Retina (tissue), 1 donor: ENCODE measurements at places on chromosomes 12 and 14.

- no peak for DNase-seq
These were observed 100.5 kb downstream of the SPTSSA start for GRCh38 chr14:34361504-34362011.

DNA sequence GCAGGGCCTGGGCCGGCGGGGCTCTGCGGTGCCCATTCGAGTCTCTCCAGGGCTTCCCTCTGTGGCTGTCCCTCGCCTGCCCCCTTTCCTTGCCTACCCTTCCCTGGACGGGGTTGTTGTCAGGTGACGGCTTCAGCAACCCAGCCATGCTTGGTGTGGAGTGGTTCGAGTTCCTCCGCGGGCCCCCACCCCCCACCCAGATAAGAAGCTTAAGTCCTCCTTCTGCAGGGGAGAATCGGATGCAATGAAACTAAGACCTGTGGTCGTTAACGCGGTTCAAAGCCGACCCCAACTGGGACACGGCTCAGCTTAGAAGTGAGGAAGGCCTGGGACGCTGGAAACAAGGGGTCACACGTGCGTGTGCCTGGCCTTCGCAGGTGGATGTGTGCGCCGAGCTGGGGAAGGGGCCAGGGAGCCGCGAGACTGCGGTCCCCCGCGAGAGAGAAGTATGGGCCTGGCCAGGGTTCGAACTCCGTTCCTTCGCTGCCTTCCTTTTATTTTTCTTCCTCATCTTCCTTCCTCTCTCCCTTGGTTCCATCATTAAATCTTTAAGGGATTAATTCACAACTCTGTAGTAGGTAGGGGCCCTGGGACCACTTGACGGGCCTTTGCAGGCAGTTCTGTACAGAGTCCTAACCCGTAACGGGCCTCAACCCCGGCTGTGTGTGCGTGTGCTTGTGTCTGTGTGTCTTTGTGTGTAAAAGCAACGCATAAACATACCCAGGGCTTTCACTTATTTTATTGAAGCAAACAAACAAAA, 3.5 kb downstream of the TTC6 start:
- peak; percentile 66 for DNase-seq

DNA sequence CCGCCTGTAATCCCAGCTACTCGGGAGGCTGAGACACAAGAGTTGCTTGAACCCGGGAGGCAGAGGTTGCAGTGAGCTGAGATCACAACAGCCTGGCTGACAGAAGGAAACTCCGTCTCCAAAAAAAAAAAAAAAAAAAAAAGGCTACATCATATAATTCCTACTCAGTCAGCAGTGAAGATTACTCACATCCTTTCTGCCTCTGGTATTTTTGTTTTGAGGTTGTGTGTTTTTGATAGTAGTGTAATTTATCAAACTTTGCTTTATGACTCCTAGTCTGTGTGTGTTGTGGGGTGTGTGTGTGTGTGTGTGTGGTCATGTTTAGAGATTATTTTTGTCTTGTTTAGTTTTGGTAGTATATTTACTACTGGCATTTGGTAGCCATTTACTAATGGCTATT, 29.8 kb upstream of the DLGAP5 start:
- DNase-seq = no peak

GRCh38 chr12:20055856-20056255, 312.5 kb upstream of the PDE3A start:
- no peak for DNase-seq

GRCh38 chr12:45326358-45326975, 110.6 kb downstream of the ANO6 start:
- DNase-seq = no peak

DNA sequence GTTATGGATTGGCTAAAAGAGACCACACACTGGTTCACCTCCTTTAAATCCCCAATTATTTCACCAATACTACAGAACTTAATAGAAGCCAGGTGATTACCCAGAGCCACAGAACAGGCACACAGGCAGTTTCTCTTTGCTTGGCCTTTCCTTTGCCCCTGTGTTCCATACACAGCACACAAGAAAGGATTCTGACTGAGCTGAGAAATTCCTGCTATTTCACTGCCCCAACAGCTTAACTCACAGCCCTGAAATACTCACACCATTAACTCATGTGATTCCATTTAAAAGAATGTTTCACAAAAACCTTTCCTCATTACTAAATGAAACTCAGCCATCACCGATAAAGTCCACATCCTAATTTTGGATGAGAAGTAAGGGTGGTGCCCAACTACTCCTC, 133.6 kb downstream of the MED13L start:
- DNase-seq = no peak

DNA sequence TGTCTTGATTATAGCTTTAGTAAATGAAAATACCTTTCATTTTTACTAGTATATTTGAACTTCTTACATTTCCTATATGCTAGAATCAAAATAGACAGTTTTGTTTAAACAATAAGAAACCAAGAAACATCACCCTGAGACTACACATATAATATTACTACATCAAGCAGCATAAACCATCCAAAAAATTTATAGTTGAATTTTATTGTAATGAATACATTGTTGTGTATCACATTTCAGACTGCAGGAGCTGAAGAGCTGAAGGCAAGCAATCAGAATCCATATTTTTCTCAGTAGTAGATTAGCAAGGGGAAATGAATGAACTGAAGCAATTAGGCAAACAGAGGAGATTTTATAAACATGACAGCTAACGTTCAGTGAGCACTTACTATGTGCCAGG, 379.2 kb downstream of the BTG1 start:
- no peak for DNase-seq

GRCh38 chr12:96495155-96495554, 5.8 kb downstream of the CFAP54 start:
- DNase-seq = no peak

GRCh38 chr14:64973826-64974225, 1.7 kb upstream of the RAB15 start:
- DNase-seq = no peak

GRCh38 chr12:42299392-42300308, 26.2 kb downstream of the ZCRB1 start:
- DNase-seq = no peak

GRCh38 chr12:15754233-15754632, 35.0 kb downstream of the EPS8 start:
- DNase-seq = no peak

GRCh38 chr14:38883127-38883526, 219.9 kb downstream of the SEC23A start:
- no peak for DNase-seq

GRCh38 chr12:112126000-112126438, 659 bp downstream of the TRAFD1 start:
- DNase-seq = no peak

GRCh38 chr14:92039063-92039718, 668 bp downstream of the TRIP11 start:
- no peak for DNase-seq

DNA sequence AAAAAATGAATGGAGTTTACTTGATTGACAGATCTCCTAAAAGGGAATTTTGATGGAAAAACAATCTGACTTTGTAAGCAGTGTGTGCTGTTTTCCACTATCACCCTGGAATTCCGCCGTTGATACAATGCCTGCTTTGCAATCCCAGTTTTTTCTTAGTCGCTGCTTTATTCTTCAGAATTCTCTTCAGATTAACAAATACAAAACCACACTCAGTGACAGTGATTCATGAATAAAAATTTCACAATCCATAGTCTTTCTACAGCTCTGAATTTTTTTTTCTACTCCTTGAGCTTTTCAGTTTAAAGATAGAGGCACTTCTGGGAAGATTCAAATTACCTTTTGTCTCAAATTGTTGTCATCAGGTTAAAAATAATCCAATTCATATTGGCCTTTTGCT, 44.6 kb upstream of the KITLG start:
- DNase-seq = no peak

GRCh38 chr12:50537538-50537919, 32.7 kb downstream of the DIP2B start:
- DNase-seq = no peak

GRCh38 chr12:108320507-108321293, 18.4 kb downstream of the CMKLR1 start:
- no peak for DNase-seq

DNA sequence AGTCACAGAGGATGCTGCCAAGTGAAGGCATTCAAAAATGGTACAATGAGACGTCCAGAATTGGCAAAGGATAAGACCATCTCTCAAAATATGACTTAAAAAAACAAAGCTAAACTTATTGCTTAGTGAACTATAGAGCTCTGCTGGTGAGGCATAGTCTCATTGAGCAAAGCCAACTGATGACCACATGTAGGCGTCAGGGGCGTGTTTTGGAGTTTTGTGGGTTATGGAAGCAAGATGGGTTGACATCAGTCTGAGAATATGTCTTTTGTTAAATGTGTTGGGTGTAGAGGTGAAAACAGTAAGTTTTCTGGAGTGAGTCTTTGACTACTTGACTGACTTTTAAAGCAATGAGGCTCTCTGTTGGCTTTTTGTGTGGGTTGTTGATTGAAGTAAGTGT, 47.2 kb downstream of the ATL1 start:
- DNase-seq = no peak

DNA sequence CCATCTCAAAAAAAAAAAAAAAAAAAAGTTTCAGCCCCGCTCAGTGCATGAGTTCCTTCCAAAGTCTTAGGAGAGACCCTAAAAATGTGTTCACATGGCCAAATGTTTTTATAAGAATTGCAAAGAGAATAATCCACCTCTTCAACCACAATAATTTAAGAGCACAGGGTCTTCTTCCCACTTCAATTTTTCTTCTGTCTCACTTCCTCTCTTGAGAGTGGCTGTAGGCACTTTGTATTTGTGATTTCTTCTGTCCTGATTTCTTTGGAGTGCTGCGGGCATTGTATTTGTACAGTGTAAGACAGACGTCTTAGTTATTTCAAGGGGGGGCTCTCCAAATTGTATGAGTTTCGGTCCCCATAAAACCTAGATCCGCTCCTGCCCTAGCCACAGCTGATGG, 58.3 kb downstream of the C12orf56 start:
- DNase-seq = no peak

- DNase-seq = no peak
These were observed 43.9 kb downstream of the IL31 start for GRCh38 chr12:122130150-122130549.

GRCh38 chr12:15688202-15688736, 100.9 kb downstream of the EPS8 start:
- peak; percentile 11 for DNase-seq

- no peak for DNase-seq
These were observed 27.8 kb upstream of the FBXO34 start for GRCh38 chr14:55243386-55243785.

DNA sequence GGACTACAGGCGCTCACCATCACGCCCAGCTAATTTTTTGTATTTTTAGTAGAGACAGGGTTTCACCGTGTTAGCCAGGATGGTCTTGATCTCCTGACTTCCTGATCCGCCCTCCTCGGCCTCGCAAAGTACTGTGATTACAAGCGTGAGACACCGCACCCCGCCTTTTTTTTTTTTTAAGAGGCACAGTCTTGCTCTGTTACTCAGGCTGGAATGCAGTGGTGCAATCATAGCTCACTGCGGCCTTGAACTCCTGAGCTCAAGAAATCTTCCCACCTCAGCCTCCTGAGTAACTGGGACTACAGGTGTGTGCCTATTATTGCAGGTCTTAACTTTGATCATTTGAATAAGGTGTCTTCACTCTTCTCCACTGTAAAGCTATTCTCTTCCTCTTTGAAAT, 5.3 kb upstream of the GLTP start:
- no peak for DNase-seq

DNA sequence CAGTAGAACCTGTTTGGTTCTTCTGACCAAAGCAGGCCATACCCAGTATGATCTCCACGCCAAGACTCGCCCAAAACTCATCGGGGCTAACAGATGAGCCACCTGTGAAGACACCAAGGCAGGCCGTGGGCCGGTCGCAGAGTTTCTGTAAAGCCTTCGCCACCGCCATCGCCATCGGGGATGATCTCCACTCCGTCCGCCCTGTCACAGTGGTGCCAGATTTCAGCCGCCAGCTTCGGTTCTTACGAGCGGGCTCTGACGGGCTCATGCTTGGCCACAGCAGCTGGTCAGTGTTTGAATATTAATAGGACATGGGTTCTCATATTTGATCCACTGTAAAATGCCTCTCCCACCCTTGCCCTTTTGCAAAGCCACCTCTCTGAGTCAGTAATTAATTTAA, 113.2 kb upstream of the TMEM132D start:
- DNase-seq = no peak

- no peak for DNase-seq
These were observed 1.9 kb upstream of the DCAF5 start for GRCh38 chr14:69154779-69155178.

GRCh38 chr12:49355913-49356312, 9.2 kb downstream of the DNAJC22 start:
- no peak for DNase-seq

GRCh38 chr12:8644345-8645248, 18.0 kb downstream of the MFAP5 start:
- DNase-seq = no peak

DNA sequence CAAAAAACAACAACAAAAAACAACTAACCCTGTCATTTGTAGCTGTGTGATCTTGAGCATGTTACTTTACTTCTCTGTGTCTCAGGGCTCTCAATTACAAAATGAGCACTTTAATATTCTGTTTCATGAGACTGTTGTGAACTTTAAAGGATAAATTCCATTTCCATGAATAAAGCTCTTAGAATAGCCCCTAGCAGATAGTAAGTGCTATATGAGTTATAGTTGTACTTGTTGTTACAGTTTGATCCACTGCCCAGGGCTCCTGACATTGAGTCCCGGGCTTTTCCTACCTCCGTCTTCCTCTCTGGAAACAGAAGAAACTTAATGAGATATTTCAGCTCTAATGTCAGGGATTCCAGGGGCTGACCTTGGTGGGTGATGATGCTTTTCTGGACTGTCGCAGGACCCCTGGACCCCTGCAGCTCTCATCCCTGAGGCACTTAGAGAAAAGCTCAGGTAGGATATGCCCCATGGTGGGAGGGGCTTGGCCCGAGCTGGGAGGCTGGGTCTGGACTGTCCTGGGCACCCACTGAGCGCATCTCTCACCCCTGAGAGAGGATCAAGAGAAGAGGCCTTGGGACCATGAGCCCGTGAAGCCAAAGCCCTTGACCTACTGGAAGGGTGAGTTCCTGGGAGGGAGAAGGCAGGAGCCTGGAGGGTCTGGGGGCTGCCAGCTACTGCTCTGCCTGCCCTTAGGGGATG, 5.1 kb downstream of the P3H3 start:
- DNase-seq = no peak

GRCh38 chr12:115973968-115974724, 303.3 kb downstream of the MED13L start:
- DNase-seq = no peak

DNA sequence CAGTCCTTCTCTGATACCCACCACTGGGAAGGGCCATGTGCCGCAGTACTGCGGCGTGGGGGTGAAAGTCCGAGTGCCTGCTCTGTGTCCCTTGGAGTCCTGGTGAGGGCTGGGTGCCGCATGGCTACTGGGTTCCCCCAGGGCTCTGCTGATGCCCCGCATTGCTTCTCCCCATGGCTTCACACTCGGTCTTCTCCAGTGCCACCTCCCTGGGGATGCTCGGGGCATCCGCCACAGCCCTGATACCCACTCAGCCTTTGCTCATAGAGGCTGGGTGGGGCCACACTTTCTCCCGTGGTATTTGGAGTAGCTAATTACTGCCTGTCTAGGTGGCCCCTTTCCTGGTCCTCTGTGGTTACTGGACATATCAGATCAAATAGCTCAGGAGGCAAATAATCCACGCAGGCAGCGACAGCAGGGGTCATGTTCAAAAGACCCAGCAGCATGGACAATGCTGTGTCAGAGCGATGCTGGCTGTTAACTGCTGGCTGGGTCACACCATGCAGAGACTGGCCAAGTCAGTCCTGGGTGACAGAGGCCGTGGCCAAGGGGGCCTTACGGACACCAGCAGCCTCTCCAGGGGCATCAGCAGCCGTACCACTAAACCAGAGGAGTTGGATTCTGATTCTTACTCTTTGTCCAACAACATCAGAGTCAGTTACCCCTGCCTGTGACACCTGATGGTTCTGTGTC, 106.5 kb downstream of the ADGRD1 start:
- DNase-seq = no peak

GRCh38 chr12:131025939-131026702, 72.4 kb downstream of the ADGRD1 start:
- DNase-seq = no peak
